Heart left ventricle (tissue), 16 donors: ENCODE measurements at places on chromosomes 2 and 18. TPM values are rescaled to one million over a fixed set of nuclear protein-coding genes. Genes with fewer than 3 reads are reported as not detected.

Gene NGEF
- 0.42 TPM for polyA plus RNA-seq

DNA sequence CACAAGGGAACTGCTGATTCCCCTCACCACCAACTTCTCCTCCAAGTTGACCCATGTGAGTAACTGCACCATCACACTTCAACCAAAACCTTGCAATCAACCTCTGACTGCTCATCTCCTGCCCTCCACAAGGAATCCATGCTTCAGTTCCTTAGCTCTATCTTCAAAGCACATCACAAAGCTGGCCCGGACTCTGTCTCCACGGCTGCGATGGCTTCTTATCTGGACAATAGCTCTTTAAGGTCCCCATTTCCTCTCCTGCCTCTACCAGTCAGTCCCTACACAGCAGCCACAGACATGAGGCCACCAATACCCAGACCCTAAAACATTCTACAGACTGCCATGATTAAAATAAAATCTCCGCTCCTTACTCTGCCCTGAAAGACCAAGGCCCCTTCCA is 25.7 kb downstream of the MBOAT2 start:
- DNase-seq, result no peak

DNA sequence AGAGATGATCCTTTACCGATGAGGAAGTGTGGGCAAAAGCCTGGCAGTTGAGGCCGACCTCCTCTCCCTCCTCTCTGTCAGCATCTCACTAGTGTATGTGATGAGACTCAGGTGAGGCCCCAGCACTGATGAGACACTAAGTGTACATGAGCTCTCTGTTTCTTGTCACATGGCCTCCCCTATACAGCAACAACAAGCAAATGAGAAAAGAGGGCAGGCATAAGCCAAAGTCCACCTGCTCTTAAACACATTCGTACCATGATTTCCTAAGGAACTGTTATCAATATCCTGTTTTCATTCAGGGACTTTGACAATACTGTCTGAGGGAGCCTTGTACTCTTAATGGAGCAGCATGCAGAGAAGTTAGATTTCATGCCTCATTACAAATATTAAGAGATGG is 113.0 kb downstream of the CNTNAP5 start:
- no peak for DNase-seq

DNA sequence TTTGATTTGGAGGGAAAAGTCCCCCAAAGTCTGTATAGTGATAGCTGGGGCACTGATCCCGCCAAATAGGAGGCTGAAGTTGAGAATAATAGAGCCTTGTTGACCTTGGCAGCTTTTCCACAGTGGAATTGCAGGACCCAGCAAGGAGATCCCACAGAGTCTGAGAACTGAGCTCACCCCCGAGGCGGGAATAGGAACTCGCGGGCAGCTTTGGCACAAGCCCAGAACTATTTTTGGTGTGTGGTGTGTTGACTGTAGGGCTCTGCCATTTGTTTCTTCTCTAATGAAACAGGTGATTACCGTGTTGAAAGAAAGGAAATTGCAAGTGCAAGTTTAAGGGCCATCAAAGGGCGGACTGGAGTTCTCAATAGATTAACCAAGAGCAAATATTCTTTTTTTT is 34.0 kb downstream of the SH3RF3 start:
- DNase-seq, result peak; percentile 75

Gene TSGA10
- 0.75 TPM for polyA plus RNA-seq

DNA sequence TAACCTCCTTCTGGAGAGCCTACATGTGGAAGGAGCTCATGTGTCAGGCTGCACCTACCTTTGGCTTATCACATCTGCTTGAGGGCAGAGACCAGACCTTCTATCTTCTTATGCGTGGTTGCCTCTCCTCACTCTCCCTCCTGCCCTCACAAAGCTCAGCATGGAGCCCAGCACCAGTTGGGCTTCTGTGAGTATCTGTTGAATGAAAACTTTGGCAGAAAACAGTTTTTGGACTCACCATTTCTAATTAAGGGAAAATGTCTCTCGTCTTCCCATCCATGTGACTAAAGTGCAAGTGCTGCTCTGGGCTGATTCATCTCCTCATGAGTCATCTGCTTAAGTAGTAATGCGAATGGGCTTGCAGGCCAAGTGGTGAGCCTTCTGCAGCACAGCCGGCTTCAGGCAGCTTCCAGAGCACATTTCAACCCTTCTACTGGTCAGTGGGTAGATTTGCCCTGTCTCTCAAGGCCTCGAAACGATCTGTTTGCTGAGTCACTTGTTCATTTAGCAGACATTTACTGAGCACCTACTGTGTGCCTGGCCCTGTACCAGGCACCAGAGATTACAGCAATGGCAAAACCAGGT is 102.6 kb downstream of the VSNL1 start:
- DNase-seq, result peak; percentile 50

Gene COL4A3
- 2.2 TPM for polyA plus RNA-seq

Gene LRRTM1
- polyA plus RNA-seq, result 0.19 TPM

Gene CDK15
- 0.08 TPM for polyA plus RNA-seq

Gene LINC00305
- polyA plus RNA-seq, result not detected

Gene C1GALT1C1L
- polyA plus RNA-seq, result 0.46 TPM

DNA sequence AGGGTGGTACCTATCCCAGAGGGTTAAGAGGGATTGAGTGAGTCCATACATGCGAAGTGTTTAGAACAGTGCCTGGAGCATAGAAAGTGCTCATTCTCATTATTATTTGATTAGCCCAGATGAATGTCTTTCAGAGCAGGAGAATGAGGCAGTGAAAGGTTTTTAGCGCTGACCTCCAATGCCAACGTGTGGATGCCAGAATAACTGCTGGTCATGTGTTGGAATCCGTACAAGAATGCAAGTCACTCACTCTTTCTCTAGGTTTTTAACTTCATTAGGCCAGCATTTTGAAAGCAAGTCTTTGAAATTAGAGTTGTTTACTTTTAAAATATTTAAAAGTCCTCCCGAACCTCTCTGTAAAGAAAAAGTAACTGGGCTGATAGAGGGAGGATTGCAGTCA is 374.2 kb downstream of the EN1 start:
- no peak for DNase-seq

Gene DUSP11
- 8.7 TPM for polyA plus RNA-seq

Gene PRKAG3
- polyA plus RNA-seq, result not detected

- DNase-seq, result peak; percentile 50
Observed at GRCh38 chr2:102056079-102056581, 64.4 kb downstream of the IL1R2 start.

GRCh38 chr2:46846536-46846935 is 69.1 kb downstream of the MCFD2 start:
- no peak for DNase-seq

DNA sequence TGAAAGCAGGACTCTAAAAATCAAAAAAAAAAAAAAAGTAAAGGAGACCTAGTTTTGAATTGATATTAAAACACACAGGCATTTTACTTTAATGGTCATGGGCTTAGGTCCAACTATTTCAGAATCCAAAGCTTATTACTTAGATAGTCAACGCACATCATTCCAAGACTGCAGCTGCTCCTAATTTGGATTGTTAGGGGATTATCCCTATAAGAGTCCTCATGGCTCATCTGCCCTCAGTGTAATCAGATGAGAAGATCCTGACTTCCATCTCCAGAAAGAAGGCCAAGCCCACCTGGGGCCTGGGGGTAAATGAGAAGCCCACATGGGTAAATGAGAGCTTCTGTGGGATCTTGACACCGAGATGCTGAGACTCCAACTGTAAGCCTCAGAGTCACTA is 424.2 kb downstream of the NRXN1 start:
- no peak for DNase-seq

Gene SAG
- not detected for polyA plus RNA-seq

DNA sequence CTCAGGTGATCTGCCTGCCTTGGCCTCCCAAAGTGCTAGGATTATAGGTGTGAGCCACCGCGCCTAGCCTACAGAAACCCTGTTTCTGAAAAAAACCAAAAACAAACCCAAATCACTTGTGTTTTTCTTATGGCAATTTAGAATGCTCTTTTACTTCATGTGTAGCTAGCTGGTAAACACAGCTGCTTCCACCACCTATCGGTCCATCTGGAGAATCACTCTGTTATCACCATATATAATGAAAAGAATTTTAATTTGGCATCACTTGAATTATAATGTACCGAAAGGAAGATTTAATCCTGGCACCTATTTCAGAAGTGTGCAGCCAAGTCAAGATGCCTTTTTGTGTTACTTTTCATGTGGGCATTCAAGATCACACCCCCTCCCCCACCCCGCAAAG is 86.5 kb upstream of the ITGB6 start:
- no peak for DNase-seq

- peak; percentile 62 for DNase-seq
Observed at GRCh38 chr18:50424877-50425690, 50.2 kb downstream of the SKA1 start.

GRCh38 chr2:31446848-31447247 is 32.3 kb upstream of the XDH start:
- DNase-seq, result no peak

Gene NDC80
- 0.28 TPM for polyA plus RNA-seq

Gene CAVIN2
- 35.2 TPM for polyA plus RNA-seq

Gene RNU2-63P
- polyA plus RNA-seq, result not detected

DNA sequence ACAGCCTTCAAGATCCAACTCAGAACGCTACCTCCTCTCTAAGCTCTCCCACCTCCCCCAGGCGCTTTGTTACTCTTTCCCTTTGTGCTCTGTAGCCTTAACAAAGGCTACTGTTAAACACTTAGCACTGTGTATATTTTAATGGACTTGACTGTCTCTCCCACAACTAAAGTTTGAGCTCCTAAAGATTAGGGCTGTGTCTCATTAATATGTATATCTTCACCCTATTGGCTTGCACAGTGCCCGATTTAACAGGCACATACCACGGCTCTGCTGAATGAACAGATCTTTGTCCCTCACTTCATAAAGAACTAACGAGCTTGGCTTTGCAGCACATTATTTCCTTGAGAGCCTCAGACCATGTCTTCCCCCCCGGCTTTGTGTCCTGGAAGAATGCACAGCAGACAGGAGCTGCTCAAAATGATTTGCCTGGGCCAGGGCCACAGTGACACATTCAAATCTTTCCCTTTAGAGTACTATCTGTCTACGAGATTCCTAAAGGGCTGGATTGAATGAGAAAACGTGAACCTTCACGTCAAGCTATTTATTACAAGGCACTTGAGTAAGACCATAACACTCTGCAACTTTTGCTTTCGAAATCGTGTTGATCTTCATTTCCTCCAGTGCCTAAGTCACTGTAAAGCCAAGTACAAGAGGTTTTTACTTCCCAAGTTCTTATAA is 22.1 kb downstream of the ABHD3 start:
- no peak for DNase-seq

GRCh38 chr2:202577250-202578183 is 57.3 kb upstream of the FAM117B start:
- DNase-seq, result no peak

DNA sequence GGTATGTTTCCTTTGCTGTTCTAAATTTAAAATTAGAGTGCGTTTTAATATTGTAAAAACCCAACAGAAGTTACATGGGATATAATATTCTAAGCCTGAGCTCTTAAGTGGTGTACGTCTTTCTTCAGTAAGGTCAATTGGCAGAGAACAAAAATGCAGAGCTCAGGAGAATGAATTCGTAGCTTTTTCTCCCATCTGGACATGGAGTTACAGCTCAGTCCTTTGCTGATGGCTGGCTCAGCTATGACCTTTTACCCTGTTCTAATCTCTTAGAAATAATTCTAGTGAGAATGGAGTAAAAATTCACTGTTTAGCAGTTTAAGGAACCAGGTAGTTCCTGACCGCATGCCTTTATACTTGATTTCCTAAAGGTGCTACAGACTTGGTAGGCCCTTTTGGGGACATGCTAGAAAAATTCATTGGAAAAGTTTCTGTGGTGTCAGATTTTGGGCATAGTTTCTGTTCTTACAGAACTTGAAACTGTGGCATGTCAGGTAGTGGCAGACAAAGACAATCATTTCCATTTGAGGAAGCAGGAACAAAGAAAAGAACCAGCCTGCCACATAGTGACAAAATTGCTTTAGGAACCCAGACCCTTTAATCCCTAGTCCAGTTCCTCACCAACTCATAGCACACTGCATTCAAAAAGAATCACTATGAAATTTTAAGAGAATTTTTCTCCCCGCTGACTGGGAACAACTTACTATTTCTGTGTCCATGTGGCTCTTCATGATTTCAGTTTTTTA is 566.8 kb upstream of the ZNF804A start:
- no peak for DNase-seq

Gene ORC2
- polyA plus RNA-seq, result 8.9 TPM

DNA sequence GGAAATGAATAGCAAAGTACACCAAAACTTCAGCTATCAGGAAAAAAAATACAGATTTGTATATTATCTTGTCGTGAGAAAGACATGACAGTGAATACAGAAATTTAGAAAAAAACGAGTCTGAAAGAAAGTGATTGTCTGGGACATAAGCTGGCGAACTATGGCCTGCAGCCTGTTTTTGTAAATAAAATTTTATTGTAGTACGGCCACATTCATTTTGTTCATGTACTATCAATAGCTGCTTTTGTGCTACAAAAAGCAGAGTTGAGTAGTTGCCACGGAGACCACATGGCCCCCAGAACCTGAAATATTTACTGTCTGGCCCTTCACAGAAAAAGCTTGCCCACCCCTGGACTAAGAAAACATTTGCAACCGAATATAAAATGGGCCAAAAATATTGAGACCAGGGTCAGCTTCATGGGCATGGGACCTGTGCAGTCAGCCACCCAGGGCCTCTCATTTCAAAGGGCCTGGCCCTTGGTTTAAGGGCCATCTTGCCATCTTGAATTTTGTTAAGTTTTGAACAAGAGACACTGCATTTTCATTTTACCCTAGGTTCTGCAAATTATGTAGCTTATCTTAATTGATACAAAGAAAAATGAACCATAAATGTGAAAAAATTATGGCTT is 17.9 kb downstream of the ANTXR1 start:
- DNase-seq, result no peak
